Activated CD8-positive, alpha-beta T cell treated with anti-CD3 and anti-CD28 coated beads for 36 hours (primary cell): ENCODE measurements at places on chromosomes 6 and 20.

DNA sequence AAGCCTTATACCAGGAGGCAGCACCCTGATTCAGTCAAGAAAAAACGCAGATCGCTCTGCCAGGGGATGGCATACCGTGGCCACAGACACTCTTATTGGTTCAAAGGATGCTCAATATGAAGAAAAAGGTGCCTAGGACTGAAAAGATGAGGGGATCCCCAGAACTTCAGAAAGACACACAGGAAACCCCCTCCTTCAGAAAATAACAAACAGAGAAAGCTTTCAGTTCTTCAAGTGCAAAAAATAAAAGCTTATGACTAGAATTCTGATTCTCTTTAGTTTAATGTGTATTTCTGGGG, 17.7 kb upstream of the MYB start:
- peak; percentile 89 for DNase-seq

- DNase-seq = no peak
Observed at GRCh38 chr20:21234324-21234723, 68.8 kb upstream of the XRN2 start.

DNA sequence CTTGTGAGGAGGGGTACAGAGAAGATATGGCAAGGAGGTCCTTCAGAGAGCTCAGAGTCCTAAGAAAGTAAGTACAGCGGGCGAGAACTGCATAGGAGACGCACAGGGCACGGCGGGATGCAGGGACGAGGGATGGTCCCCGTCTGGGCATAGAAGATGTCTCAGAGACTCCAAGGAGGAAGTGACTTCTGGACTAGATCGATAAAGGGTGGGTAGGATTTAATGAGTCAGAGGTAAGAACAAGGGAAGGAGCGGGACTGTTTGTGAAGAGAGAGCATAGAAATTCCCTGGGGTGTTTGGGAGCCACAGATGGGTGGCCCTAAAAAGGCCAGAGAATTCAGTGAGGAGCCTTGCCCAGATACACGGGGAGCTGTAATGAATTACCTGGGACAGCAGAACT, 69.1 kb downstream of the FAM120B start:
- no peak for DNase-seq

- peak; percentile 45 for DNase-seq
Observed at GRCh38 chr6:25042536-25042935, 106.8 kb upstream of the RIPOR2 start.

DNA sequence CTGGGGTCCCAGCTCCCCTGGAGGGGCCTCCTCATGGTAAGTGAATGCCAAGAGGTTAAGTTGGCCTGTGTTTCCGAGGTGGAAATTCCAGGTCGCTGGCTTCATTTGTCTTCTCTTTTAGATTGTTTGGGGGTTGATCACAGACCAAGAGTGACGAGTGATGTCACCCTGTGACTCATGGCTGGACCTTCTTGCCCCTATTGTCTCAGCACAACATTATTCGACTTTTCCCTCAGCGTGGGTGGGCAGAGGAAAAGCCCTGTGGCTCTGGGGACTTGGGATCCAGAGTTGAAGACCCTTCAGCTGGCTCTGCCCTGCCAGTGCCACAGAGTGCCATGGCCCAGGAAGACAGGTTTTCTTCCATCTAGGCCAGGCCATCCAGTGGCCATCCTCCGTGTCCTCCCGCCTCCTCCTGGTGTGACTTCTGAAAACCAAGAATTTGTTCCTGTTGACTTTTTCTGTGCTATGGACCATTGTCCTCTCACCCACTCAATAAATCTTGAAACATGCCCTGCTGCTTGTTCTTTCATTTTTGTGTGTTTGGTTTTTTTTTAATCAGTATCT, 15.4 kb upstream of the SNHG17 start:
- DNase-seq = peak; percentile 49

DNA sequence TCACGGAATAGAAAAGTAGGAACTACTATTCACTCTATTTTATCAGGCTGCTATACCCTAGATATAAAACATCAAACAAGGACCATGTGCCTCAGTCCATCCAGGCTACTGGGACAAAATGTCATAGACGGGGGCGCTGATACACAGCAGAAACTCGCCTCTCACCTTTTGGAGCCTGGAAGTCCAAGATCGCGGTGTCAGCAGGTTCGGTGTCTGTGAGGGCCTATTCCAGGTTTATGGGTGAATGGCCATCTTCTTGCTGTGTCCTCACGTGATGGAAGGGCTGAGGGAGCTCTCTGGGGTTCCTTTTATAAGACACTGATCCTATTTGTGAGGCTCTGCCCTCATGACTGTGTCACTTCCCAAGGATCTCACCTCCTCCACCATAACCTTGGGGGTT, 89.5 kb downstream of the DLL1 start:
- no peak for DNase-seq

GRCh38 chr6:123655521-123656306, 19.0 kb upstream of the TRDN start:
- no peak for DNase-seq

GRCh38 chr6:107715550-107716321, 108.4 kb downstream of the SCML4 start:
- peak; percentile 47 for DNase-seq

DNA sequence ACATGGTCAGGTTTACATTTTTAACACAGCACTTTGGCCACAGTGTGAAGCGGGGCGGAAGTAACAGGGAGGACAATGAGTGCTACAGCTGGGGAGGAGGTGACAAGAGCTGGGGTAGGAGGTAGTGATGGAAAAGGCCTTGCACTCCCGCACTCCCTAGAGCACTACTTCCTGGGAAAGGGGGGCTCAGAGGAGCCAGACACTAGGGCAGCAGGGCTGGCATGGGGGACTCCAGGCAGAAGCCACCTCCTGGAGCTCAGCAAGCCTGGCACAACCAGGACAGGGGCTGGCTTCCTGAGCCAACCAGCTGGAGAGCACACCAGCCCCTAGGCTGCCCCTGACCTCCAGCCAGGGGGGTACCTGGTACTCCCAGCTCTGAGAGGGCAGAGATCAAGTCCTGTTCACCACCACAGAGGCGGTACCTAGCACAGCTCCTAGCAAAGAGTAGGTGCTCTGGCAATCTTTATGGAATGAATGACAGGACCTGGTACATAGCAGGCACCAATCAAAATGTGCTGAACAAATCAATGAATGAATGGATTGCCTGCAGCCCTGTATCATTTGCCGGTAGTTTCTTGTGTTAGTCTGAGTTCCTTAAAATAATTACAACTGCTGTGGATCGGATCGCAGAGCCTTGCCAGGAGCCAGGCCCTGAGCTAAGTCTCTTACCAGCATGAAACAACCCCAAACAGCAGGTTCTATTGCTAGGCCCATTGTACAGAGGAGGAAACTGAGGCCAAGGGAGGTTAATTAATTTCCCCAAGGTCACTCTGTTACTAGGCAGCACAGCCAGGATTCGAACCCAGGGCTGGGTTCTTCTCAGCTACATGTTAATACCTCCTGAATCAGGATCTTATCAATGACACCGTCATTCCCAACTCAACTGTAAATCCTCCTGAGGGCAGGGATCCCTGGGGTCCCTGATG, 15.5 kb downstream of the NOL4L start:
- DNase-seq = no peak

DNA sequence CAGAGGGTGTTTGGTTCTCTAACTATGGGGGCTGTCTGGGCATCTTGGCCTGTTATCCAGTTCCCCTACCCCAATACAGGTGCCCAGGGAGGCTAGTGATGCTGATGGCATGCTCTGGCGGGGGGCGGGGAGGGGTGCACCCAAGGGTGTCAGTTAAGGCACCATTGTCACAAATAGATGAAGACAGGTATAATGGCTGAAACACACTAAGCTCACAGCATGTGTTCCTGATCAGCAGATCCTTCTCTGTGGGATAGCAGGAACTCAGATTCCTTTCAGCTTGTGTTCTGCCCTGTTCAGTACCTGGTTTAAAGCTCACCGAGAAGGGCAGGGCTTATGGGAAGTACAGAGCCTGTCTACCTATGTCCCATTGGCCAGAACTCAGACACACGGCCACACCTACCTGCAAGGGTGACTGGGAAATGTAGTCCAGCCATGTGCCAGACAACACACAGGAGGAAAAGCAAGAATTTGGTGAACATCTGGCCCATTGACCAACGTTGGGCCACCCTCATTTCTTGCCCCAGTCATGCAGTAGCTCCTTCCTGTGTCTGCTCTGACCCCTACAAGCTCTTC, 3.4 kb upstream of the RSPO4 start:
- DNase-seq = peak; percentile 56

DNA sequence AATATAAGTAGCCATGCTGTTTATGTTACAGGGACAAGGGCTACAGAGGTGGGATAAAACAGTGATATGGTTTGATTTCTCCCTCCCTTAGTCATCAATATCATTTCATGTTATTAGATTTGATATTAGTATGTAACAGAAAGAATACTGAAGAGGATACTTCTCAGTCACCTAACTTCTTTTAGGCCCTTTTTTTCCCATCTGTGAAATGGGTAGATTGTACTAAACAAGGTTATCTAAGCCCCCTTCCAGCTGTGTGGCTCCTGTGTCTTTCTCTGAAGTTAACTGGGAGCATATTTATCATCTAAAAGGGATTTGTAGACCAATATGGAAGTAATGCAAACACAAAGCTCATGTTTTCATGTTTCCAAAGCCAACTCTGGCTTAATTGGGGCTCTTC, 7.7 kb downstream of the NOX3 start:
- no peak for DNase-seq

DNA sequence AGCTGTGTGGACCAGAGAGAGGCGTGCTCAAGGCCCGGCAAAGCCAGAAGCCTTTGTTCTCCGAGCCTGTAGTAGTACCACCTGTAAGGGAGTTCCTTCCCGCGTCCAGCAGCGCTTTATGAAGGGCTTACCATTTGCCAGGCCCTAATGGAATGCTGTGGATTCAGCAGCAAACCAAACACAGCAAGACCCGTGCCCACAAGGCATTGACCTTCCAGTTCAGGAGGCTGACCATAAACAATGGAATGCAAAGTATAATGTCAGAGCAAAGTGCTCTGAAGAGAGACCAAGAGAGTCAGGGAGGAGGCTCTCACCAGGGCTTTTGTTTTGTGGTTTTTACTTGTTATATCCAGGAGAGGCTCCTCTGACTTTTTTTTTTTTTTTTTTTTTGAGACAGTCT, 209.8 kb downstream of the ZMYND8 start:
- no peak for DNase-seq

DNA sequence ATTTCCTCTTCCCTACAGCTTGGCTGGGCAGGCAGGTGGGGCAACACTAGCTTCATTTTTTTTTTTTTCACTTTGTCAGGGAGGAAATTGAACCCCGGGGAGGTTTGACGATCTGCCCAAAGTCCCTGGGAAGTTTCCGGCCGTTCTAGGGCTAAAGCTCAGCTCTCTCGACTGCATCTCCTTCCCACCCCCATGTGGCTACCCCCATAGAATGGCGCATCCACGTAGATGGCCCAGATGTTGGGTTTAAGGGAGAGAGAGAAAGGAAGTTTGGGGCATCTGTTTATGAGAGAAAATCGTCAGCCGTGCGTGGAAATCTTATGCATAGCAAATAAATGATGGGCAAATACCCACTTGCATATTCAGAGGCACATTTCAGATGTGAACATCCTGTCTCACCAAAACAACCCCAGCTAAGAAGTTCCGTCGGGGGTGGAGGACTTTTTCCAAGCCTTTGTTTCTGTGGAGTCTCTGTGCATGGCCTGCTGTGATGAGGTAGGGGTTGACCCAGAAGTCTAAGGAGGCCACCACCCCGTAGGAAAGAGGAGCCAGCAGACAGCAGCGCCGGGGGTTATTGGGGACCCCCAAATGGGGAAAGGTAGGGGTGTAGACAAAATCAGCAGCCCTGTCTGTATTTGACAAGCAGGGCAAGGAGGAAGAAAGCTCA, 40.5 kb upstream of the ZNF831 start:
- DNase-seq = peak; percentile 75

DNA sequence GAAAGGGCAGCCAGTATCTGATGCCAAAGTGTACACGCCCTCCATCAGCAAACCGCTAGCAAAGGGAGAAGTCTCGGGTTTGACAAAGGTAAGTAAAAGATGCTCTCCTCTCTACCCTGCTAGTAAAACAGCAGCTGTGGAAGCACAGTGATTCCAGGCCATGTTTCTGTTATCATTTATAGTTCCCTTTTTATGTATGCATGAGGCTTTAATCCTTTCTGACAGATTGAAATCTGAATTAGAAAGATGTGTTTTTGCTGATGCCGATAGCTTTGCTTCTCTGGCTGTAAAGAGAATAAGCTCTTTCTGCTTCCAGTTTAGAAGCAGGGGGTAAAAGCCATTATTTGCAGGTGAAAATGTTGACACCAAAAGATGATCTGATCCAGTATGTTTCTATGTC, 392.4 kb upstream of the SOX4 start:
- DNase-seq = no peak

DNA sequence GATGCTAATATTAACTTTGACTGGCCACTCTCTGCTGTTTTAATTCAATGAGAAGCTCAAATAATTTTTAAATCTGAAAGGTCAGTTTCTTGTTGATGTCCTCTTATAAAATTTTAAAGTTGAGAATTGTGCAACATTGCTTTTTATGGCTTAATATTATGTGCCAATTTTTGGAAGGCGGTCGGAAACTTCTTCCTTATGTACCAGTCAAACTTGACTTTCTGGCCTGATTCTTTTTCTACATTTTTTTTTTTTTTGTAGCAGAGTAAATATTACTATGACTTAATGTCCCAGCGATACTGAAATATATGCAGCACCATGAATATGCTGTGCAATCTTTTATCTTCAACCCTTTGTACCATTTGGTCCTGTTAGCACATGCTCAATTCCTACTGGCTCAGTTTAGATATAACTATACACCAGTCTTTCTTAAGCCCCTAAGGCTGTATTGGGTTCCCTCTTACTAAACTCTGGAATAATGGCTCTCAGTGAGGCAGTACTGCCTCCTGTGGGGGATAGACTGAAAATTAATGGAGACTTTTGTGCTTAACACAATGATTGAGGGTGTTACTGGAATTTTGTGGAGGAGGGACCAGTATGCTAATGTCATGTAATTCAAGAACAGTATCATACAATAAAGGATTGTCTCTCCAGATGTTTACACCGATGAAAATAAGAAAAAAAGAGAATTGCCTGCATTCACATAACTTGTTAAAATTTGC, 156.4 kb upstream of the SYNCRIP start:
- no peak for DNase-seq

DNA sequence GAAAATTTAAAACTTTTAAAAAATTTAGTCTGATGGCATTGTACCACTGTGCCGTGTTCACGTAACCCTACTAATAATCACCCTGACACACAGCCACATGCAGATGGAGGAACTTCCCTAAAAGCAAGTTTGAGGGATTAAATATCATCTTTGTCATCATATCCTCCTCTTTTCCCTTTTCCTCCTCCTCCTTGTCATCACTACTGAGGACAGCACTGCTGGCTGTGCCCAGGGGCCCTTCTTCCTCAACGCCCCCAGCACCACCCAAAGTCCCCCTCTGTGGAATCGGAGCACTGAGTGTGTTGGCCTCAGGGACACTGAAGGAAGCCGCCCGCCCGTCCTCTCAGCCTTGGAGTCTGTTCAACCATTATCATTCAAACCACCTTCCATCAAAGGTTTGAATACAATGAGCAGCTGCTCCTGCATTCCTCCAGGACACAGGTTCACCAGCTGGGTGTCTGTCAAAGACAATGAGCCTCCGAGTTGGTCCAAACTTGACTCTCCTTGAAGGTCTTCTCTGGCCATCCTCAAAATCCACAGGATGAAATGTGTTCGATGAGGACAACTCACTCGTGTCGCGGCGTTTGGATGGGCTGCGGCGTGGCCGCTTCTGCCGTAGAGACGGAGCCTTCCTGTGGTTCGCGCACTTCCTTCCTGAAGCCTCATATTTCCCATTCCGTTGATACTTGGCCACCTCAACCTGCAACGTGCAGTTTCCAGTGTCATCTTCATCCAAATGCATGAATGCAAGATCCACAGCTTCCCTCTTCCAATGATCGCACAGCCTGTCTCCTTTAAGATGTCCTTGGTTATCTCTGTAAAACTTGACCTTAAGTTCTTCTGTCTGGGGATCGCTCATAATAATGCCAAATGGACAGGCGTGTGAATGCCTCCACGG, 23.3 kb downstream of the NQO2 start:
- DNase-seq = peak; percentile 46
